Fibroblast of skin of abdomen (primary cell): ENCODE measurements at places on chromosomes 12 and 14.
A peak's percentile ranks its signal among the peaks of the same experiment; 100 is the strongest.

DNA sequence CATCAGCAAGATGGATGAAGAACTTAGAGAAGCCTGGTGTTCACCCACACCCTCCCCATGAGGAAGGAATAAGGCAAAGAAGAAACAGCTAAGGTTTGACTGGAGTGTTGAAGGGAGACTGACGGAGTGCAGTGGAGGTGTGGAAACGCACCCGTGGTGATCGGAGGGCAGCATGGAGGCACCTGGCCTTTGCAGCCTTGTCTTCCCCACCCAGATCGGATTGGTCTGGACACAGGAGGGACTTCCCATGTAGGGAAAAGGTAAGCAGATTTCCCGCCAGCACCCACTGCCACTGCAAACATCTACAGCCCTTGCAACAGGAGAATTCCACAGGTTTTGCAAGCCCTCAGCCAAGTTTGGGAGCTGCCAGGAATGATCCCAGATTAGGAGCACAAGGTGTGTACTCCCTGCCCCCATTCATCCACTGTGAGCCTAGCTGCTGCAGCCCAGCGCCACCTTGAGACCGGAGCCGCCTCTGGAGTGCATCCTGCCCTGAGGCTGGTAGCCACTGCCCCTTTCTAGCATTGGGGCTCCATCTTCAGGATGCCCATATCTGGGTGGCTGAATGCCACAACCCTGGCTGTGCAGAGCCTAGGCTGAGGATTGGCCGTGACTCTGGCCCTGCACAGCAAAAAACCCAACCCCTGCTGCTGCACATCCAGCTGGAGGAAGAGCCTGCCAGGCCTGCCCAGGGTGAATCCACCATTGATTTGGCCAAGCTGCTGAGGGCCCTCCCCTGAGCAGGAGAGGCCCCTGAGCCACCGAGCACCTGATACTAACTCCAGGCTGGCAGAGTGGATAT is 411.1 kb downstream of the TMEM121 start:
- no peak for DNase-seq

GRCh38 chr14:81302638-81303037 is 81.9 kb upstream of the GTF2A1 start:
- DNase-seq: no peak

GRCh38 chr14:77161011-77161410 is 19.4 kb upstream of the ZDHHC22 start:
- DNase-seq: no peak

DNA sequence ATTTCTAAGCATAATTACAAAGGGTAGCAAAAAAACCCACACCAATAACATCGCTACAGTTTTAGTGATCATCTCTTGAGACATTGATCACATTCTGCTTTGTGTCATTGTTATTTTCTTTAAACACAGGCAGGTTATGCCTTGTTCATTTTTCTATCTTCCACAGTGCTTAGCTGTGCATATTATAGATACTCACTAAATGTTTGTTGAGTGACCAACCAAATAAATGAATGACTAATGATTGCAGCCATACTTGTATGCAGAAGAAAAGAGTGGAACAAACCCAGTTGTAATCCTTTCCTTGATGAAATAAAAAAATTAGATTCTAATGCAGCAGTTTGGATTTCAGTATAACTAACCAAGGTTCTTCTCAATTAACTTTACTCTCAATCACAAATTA is 81.0 kb upstream of the RASSF8 start:
- DNase-seq: no peak

DNA sequence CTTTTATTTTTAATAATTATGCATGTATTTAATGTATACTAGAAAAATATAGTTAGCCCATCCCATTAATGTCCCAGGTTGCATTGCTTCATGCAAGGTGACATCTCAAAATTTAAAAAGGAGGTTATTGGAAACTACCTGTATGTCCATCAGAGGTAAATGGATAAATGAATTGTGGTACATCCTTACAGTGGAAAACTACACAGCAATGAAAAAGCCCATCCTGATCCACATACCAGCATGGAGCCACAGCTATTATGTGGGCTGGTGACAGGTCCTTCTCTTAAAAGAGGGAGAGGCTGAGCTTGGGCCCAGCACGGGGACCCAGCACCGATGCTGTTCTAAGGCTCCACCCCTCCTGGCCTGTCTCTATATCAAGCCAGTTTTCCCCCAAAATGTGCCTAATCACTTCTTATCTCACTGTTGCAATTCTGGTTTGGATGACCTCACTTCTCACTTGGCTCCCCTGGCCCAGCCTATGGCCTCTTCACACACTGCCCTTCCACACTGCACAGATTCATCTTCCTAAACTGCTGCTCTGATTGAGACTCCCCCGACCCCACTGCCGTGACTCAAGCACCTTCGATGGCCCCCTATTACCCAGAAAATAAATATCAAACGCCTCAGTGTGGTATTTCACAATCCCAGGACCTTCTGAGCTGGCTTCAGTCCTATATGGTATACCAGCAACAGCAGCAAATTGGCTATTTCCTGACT is 97.1 kb upstream of the NCOR2 start:
- peak; percentile 30 for DNase-seq

DNA sequence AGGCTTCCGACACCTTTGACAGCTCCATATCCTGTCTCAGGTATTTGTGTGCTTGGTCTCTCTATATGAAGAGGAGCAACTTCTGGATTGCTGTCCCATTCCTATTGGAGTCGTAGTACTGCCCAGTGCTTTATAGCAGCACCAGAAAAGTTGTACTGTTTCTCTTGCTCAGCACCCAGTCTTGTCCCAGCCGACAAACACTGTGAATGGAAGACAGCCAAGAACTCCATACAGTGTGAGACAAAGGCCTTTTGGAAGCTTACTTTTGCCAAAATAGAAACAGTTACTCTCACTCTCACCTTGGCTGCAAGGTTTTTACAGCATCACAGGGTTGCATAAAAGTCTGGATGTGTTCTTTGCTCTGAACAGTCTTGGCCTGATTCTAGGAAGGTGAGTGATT is 105.3 kb downstream of the TGFB3 start:
- DNase-seq: no peak

DNA sequence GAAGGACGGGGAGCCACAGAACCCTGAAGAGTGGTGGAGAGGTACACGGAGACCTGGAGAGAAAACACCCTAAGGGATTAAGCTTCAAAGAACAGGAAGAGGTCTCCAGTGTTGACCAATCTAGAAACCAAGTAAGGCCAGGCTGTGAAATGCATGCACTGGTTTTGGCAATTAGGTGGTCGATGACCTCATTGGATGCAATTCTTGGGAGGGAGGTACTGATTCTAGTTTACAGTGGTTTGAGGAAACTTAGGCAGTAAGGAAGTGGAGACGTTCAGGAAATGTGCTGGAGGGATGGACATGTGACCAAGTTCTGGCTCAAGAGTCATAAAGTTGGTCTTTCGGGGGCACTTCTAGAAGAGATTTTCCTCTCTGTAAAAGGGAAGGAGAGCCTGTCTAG is 91.3 kb upstream of the CEP83 start:
- no peak for DNase-seq
